Activated CD4-positive, CD25-positive, alpha-beta regulatory T cell treated with anti-CD3 and anti-CD28 coated beads, Interleukin-2, amount 50 U/mL, for 16 hours (primary cell): ENCODE measurements at places on chromosomes 13 and 19.

DNA sequence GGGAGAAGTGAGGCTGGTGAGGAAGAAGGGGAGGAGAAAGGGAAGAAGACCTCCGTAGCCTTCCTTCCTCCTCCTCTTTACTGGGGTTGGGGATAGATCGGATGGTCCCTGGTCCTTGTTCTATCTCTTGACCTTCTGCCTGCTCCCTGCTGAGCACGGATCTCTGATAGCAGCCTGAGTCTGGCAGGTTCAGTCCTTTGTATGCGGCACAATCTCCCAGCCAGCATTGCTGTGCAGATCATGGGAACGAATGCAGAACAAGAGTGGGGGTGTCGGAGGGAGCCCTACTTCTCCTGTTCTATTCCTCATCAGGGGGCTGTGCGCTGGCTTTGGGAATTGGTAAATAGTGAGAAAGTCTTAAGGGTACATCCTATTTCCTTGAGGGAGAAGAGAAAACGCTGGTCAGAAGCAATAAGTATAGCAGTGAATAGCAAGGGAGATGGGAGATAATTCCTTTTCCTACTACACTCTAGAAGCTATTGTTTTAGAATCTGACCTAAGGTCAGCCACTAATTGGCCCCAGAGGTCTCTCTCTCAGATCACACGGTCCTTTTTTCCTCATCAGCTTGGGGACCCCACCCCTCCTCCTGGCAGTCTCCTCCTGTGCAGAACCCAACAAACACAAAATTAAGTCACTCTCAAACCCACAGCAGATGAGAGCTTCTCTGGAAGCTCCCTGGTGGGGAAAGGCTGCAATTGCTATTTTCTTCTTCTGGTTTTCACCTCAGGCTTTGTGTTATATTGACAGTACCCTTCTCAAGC lies 41.0 kb downstream of the KL start:
- no peak for DNase-seq

DNA sequence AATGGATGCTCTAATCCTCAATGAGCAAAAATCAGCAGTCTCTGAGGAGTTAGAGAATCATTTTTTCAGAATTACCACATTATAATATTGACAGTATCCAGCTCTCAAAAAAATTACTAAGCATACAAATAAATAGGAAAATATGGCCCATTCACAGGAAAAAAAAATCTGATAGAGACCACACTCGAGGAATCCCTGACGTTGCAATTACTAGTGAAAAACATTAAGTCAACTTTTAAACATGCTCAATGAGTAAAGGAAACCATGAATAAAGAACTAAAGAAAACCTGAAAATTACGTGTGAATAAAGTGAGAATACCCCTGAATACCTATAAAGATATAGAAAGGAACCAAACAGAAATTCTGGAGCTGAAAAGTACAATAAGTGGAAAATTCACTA lies 38.7 kb upstream of the ZNF780A start:
- DNase-seq: no peak

GRCh38 chr19:38655148-38655824 lies 7.8 kb downstream of the ACTN4 start:
- peak; percentile 11 for DNase-seq

GRCh38 chr13:83440465-83440864 lies 441.8 kb downstream of the SLITRK1 start:
- no peak for DNase-seq

DNA sequence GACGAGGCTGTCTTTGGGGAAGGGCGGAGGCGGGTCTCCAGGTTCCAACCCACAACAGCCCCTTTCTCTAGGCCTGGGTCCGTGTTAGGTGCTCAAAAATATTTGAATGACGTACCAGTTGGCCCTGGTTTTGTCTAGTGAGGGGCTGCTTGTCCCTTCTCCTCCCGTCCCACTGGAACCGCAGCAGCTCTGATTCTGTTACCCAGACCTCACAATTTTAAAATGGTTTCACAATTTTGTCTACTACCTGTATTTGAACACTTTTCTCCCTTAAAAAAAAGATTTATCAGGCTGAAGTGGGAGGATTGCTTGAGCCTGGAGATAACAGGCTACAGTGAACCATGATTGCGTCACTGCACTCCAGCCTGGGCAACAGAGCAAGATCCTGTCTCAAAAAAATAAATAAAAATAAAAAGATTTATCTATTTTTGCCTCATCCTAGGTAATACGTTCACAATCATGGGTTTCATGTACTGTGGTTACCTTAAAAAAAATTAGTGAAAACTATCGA lies 1.3 kb upstream of the IRF2BP1 start:
- DNase-seq: no peak

GRCh38 chr19:7272856-7273578 lies 21.2 kb downstream of the INSR start:
- DNase-seq: no peak

DNA sequence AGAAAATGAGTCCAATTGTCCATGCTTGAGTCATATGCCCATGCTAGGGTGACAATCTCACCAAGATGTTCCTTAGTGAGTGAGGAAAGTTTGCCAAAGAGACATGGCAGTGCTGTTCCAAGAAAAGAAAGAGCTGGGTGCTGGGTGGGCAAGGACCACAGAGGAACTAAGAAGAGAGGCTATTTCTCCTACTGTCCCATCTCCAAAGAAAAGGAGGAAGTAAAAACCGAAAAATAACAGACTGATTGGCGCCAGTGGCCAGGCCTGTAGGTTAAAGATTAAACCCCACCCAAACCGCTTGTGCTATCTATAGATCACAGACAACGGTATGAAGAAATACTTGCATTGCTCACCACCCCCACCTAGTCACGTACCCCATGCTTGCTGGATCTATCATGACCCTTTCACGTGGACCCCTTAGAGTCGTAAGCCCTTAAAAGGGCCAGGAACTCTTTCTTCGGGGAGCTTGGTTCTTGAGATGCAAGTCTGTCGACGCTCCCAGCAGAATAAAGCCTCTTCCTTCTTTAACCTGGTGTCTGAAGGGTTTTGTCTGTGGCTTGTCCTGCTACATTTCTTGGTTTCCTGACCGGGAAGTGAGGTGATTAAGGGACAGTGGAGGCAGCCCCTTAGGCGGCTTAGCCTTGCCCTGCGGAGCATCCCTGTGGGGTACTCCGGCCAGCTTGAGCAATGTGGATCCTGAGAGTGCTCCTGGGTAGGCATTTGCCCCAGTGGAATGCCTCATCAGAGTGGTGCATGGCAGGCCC lies 606.5 kb downstream of the UQCRFS1 start:
- DNase-seq: no peak
